Effector memory CD4-positive, alpha-beta T cell (primary cell): ENCODE measurements at places on chromosomes 4 and X.

- DNase-seq, result no peak
Measured at GRCh38 chr4:144399927-144400326, 246.0 kb upstream of the HHIP start.

- DNase-seq, result no peak
Measured at GRCh38 chr4:140078366-140078765, 75.6 kb downstream of the MAML3 start.

GRCh38 chr4:8853249-8853648 is 18.4 kb downstream of the HMX1 start:
- DNase-seq, result no peak

- DNase-seq, result no peak
Measured at GRCh38 chr4:3241898-3242524, 6.9 kb upstream of the MSANTD1 start.

- DNase-seq, result no peak
Measured at GRCh38 chr4:10180927-10181744, 64.5 kb upstream of the WDR1 start.

DNA sequence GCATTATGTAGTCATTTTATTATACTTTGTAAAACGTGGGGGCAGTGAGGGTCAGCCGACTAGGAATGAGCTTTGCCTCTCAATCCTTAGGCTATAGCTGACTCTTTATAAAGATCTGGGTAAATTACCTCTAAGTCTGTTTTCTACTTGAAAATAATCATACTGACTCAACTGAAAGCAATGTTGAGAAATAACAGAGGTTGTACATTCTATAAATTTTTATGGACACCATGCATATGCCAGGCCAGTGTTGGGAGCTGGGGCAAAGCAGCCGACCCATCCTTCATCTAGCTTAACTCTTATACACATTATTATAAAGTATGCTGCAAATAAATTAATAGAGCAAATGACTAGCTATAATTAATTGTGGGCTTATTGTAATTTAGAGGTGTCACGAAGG is 2.2 kb upstream of the DCUN1D4 start:
- DNase-seq, result no peak

DNA sequence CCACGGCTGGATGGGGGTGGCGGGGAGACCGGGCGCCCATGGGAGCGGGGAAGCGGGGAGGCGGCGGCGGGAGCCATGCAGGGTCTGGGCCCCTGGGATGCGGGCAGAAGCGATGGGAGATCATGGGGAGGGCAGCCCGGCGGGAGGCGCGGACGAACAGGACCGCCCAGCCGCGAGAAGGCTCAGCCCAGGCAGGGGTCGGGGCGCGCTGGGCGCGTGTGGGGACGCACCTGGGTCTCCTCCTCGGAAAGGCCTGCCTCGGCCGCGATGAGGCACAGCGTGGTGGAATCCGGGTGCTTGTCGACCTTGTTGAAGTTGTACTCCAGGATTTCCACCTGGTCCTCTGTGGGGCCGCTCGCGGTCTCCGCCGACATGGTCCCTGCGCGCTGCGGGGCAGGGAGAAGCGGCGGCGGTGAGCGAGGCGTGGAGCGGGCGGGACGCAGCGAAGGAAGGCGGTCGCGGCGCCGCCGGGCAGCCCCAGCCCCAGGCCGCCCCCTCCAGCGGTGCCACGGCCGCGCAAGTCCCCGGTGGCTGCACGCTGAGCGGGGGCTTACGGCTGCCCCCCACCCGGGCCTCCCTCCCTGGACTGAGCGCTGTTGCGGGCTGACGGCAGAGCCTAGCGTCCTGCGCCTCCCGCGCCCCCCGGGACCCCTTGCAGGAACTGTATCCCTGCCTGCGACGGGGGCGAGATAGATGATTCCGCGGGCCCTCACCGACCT is 25.3 kb downstream of the HOPX start:
- no peak for DNase-seq
